ENCODE measurements at places on chromosomes 3 and 15.

DNA sequence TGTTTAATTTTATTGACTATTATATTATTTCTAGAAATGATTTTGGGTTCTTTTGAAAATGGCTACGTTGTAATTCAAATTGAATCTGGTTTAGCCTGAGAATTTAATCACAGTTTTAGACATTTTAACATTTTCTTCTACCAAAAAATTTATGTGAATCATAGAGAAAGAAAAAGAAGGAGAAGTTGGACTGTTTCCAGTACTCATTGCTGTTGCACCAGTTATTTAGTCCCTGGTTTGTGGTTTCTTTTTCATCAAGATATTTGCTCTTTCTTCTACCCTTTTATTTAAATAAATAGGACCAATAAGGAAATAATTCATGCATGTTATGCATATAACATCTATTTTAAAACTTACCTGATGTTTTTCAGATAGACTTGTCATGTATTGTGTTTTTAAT, 1337.1 kb downstream of the ROBO1 start:
- DNase-seq, result no peak

DNA sequence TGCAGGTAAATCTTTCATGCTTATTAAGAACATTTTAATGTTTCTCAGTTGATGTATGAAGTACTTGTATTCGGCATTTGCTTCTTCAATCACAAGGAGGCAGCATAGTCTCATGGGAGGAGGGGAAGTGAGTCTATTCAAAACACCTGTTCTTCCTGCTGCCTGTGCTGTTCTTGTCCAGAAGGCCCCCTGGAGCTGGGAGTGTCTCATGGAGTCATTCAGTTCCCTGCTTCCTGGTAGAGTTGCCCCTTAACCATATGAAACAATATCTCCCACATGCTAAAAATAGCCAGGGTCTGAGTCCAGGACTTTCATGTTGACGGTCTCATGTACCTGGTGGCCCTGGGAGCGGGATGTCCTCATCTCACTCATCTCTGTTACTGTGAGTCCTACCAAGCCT, 15.5 kb upstream of the PPP1R2 start:
- no peak for DNase-seq

DNA sequence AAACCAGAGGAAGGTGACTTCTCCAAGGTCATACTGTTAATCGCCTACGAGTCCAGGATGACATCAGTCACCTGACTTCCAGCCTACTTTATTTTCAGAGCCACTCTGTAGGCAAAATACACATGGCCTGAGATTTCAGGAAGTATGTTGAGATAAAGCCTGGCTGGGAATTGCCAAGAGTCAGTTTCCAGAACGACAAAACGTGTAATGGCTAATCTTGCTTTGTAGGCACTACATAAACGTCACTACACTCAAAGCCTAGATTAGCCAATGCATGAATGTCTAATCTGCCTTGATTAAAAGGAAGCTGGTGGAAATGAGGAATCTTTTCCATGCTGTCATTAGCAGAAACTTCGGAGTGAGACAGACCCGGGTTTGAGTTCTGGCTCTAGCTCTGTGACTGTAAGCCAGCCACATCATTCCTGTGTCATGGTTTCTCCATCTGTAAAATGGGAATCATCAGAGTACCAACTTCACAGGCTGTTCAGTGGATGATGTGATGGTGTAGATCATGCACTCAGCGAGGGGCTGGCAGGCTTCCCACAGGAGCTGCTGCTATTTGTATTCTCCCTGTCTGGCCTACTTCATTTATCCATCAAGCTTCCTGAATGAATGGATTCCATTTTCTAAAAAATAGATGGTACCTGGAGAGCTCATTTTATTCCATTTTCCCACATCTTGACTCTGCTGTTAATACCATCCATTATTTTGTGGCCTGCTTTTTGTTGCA, 241.9 kb downstream of the XXYLT1 start:
- peak; percentile 79 for DNase-seq

GRCh38 chr3:45896956-45897355, 10.6 kb downstream of the CCR9 start:
- no peak for DNase-seq

DNA sequence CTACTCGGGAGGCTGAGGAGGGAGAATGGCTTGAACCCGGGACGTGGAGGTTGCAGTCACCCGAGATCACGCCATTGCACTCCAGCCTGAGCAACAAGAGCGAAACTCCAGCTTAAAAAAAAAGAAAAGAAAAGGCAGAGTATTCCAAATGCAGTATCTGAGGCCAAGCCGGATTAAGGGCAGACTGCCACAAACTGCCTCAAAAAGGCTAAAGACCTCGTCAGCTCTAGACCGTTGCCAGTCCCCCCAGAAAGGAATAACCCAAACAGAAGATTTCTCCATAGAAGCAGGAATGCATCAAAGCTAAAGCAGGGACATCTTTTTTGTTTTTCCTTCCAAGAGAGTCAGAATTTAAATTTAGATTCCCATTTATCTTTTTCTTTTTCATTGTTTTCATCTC, 72.9 kb downstream of the TM4SF4 start:
- no peak for DNase-seq

DNA sequence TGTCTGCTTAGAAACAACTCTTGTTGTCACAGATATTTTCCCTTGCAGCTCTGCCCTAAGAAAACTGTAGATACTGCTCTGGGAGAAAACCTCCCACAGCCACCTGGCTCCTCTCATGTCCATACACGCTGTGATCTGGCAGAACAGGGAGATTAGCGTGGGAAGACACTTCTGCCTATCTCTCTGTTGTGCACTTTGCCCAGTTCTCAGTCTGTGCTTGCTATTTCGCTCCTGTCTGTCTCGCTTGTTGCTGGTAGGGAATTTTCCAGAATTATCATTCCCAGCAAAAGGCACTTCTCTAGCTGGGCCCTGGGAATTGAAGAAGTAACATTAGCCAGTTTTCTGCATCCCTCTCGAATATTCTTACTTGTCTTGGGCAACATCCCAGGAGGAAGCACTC, 8.1 kb upstream of the GATM start:
- DNase-seq, result no peak

DNA sequence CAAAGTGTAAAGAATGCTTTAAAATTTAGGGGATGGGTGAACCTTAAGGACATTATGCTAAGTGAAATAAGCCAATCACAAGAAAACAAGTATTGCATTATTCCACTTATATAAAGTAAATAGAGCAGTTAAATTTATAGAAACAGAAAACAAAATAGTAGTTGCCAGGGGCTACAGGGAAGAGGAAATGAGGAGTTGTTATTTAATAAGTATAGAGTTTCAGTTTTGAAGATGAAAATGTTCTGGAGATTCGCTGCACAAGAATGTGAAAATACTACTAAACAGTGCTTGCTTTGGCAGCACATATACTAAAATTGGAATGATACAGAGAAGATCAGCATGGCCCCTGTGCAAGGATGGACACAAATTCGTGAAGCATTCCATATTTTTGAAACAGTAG, 32.0 kb downstream of the DNAH12 start:
- no peak for DNase-seq

DNA sequence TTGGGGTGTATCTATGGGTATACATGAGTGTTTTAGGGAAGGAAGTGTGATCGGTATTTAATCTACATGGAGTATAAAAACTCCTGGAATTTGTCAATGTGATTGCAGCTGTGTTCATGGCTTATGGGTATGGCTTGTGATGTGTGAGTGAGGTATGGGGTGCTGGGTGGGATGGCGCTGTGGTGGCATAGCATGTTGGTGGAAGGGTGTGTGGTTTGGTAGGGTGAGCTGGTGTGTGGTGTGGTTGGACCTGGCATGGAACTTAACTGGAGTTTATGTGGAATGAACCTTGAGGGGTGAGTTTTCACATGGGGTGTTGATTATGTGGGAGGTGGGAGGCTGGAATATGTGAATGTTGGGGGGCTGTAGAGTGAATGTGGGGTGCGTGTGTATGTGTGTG, 492 bp upstream of the MOBP start:
- DNase-seq, result no peak

DNA sequence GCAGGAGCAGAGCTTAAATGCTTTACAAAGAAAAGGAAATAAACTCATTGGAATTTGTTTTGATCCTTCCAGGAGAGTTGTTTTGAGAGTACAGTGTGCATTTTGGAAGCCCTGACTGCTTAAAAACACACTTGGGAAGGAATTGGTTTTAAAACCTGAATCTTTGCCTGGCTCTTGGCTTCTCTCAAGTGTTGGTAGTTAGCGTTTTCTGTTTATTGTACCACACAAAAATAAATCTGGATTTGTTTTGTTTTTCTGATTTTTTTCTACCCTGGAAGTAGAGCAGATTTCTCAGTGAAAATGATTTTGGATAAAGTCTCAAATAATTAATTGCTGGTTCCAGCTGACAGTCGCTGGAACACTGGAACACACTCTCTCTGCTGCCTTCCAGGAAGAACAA, 90.6 kb downstream of the CHST2 start:
- DNase-seq, result no peak

DNA sequence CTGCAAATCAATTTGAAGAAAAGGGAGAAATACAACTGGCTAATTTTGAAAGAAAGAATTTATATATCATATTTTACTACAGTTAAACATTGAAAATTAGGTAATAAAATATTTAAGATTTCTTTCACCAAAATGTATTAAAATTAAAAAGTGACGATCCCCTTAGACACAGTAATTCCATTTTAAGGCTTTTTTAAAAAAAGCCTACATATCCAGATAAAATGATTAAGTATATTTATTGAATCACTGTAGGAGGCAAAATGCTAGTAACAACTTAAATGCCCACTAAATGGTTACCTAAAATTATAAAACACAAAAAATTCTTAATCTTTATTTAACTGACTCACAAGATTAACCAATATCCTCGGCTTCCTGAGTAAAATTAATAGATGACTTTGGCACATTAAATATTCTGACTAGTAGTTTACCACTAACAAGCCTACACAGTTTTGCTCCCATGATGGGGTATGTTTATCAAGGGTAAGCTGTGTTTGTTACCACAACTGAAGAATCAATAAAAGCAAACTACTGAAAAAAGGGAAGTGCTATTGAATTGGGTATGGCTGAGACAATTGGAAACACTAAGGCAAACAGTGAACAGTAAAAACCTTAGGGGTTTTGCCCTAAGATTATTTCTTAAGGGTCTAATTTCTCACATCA, 28.4 kb downstream of the ANKRD28 start:
- no peak for DNase-seq

GRCh38 chr15:90219421-90220141, 14.2 kb downstream of the CIB1 start:
- DNase-seq, result no peak

GRCh38 chr3:71893122-71893521, 108.2 kb upstream of the PROK2 start:
- DNase-seq, result no peak

DNA sequence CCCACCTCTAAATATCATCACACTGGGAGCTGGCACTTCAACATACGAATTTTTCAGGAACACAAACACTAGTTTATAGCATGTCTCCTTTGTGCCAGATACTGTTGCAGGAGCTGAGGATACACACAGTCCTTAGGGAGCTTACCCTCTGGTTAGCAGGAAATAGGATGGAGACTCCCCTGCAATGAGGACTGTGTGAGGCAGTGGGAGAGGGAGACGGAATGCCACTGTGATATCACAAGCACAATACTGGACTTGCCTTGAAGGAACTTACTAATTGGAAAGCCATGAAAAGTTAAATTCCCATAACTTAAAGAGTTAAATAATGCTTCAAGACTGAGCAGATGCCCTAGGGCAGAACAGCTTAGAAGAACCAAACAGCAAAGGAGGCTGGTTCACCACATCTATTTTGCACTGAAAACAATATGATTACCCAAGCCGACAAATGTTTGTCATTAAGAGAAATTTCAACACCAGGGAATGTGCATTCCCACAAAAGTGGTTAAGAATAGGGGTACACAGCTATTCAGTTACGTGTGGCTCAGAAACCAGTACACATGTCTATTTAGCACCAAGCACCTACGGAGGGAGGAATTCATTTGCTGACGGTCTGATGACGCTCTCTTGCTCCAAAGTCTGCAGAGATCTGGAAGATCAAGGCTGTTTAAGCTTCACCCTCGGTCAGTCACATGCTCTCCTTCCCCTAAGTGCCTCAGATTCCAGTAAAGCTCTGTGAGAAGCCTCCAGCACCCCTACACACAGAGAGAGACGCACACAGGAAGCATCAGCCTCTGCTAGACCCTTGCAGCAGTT, 5.2 kb downstream of the TBC1D2B start:
- DNase-seq, result no peak

DNA sequence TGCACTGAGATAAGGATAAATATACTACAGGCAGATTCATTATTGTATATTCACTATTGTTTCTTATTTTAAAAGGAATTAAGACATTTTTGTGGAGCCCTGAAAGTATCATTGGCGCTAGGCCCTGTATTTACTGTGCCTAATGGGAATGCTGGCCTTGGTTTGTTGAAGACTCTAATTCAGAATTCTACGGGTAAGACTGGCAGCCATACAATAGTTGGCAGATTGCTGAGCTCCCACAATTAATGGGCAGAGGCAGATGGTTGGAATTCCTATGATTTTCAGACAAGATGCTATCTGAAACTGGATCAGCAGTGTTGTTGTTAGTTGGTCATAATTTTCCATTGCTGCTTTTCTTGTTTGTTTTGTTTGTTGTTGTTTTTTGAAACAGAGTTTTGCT, 14.7 kb downstream of the PGBD4 start:
- no peak for DNase-seq

DNA sequence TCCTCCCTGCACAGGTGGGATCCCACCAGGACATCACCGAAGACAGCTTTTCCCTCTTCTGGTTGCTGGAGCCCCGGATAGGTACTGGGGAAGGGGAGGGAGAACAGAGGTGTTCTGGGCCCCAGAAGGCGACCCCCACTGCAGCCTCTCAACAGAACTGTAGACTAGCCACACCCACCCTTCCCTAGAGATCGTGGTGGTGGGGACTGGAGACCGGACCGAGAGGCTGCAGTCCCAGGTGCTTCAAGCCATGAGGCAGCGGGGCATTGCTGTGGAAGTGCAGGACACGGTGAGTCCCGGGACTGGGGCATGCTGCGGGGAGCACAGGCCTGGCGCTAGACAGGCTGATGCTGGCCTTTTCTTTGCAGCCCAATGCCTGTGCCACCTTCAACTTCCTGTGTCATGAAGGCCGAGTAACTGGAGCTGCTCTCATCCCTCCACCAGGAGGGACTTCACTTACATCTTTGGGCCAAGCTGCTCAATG, 809 bp downstream of the NDUFAF3 start:
- no peak for DNase-seq

DNA sequence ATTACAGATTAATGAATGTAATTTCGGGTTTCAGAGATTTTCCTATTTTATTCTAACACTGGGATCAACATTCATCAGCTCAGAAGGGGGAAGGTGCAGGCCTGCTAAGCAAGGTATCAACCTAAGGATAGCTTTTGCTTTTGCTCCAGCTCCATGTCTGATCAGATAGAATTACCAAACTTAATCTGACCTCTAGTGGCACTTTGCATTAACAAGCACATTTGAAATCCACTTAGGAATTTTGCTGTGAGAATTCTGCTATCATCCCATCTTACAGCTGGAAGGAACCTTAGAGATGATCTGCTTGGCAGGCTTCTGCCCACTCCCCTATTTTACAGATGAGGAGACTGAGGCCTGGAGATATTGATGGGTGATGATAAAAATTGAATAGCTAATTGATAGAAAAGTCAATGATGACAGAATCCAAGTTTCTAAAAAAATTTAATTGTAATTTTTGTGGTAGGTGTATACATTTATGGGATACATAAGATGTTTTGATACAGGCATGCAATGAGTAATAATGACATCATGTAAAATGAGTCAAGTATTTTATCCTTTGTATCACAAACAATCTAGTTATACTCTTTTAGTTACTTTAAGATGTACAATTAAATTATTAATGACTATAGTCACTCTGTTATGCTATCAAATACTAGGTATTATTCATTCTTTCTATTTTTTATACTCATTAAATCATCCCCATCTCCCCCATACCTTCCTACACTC, 209.2 kb upstream of the ZPLD1 start:
- DNase-seq, result peak; percentile 55

- no peak for DNase-seq
Observed at GRCh38 chr3:111338059-111338698, 203.8 kb upstream of the CD96 start.
